Naive thymus-derived CD4-positive, alpha-beta T cell (primary cell): ENCODE measurements at places on chromosomes 13 and 19.

GRCh38 chr13:97214921-97215320 lies 7.2 kb upstream of the MBNL2 start:
- H3K27ac ChIP-seq = peak overlapping the region; percentile 4
- H3K4me3 ChIP-seq = no peak overlapping the region
- no peaks in the 10 kb centered on the region for H3K36me3 ChIP-seq
- H3K4me1 ChIP-seq = peaks cover 30% of the 10 kb centered on the region
- no peaks in the 10 kb centered on the region for H3K27me3 ChIP-seq

DNA sequence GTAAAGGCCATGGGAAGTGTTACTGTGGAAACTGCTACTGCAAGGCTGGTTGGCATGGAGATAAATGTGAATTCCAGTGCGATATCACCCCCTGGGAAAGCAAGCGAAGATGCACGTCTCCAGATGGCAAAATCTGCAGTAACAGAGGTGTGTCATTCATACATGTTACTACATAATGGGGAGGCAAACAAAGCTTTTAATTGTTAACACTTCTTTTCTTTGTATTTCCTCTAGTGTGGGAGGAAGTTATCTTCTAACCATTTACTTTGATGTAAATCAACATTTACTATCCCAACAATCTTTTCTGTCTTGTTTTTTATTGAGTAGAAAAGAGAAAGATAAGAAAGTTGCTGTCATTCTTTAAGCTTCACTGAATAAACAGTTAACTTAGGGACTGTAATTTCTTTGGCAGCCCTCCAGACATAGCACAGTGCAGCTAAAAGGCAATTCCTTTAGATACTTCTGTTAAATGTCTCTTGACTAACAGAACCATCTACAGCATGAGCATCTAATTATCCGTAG lies 126.9 kb downstream of the ITGBL1 start:
- DNase-seq = no peak
- H3K4me1 ChIP-seq = no peaks in the 10 kb centered on the region
- no peaks in the 10 kb centered on the region for H3K27me3 ChIP-seq
- H3K36me3 ChIP-seq = no peaks in the 10 kb centered on the region
- no peak overlapping the region for H3K4me3 ChIP-seq

DNA sequence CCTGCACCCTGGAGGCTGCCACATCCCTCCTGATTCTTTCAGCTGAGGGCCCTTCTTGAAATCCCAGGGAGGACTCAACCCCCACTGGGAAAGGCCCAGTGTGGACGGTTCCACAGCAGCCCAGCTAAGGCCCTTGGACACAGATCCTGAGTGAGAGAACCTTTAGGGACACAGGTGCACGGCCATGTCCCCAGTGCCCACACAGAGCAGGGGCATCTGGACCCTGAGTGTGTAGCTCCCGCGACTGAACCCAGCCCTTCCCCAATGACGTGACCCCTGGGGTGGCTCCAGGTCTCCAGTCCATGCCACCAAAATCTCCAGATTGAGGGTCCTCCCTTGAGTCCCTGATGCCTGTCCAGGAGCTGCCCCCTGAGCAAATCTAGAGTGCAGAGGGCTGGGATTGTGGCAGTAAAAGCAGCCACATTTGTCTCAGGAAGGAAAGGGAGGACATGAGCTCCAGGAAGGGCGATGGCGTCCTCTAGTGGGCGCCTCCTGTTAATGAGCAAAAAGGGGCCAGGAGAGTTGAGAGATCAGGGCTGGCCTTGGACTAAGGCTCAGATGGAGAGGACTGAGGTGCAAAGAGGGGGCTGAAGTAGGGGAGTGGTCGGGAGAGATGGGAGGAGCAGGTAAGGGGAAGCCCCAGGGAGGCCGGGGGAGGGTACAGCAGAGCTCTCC lies 6.9 kb upstream of the CEACAM5 start:
- no peaks in the 10 kb centered on the region for H3K4me1 ChIP-seq
- H3K27me3 ChIP-seq = no peaks in the 10 kb centered on the region
- no peak for DNase-seq
- H3K27ac ChIP-seq = no peak overlapping the region

DNA sequence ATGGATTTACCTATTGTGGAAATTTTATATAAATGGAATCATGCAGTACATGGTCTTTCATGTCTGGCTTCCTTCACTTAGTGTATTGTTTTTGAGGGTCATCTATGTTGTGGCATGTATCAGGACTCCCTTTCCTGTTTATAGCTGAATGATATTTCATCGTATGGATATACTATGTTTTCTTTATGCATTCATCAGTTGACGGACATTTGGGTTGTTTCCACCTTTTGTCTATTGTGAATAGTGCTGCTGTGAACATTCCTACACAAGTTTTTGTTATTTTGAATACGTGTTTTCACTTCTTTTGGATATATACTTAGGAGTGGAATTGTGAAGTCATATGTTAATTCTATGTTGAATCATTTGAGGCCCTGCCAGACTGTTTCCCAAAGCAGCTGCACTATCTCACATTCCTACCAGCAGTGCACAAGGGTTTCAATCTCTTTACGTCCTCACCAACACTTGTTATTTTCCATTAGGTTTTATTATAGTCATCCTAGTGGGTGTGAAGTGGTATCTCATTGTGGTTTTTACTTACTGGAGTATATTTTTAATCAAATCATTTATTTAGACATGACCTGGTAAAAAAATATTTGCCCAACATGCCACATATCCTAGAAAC lies 262.7 kb downstream of the DLEU7 start:
- no peaks in the 10 kb centered on the region for H3K4me1 ChIP-seq
- no peaks in the 10 kb centered on the region for H3K36me3 ChIP-seq
- no peak overlapping the region for H3K4me3 ChIP-seq
- no peak for DNase-seq
